ENCODE measurements at places on chromosomes 1 and 21.

DNA sequence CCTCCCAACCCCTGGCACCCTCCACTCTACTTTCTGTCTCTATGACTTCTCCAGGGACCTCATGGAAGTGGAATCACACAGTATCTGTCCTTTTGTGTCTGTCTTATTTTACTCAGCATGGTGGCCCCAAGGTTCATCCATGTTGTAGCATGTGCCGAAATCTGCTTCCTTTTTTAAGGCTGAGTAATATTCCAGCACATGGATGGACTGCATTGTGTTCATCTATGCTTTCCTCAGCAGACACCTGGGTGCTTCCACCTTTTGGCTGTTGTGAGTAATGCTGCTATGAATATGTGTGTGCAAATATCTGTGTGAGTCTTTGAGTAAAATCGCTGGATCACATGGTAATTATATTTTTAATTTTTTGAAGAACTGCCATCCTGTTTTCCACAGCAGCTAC, 1.6 kb upstream of the PFKL start:
- no peak for DNase-seq

- DNase-seq = no peak
Measured at GRCh38 chr21:29056538-29057050, 16.9 kb downstream of the CCT8 start.

DNA sequence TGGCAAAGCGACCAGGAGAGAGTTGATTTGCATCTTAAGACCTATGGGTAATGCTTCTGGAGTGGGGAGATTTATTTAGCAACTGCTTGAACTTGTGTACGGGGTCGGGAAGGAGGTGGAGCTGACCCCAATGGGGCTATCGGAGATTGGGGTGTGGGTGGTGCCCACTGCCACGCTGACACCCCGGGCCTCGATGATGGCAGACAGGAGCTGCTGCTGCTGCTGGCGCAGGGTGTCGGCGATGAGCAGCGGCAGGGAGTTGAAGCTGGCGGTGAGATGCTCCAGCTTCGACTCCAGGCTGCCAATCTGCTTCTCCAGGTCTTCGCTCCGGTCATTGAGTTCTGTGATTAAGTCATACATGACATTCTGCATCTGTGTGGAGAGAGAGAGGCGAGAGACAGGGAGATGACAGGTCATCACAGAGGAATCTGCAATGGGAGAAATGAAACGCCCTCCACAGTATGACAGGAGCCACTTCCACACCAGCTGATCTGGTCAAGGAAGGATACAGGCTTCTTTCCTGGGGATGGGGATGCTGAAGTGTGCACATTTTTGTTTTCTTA, 100.0 kb upstream of the ADAR start:
- DNase-seq = no peak

- DNase-seq = no peak
Measured at GRCh38 chr1:90841473-90841872, 124.4 kb upstream of the BARHL2 start.

DNA sequence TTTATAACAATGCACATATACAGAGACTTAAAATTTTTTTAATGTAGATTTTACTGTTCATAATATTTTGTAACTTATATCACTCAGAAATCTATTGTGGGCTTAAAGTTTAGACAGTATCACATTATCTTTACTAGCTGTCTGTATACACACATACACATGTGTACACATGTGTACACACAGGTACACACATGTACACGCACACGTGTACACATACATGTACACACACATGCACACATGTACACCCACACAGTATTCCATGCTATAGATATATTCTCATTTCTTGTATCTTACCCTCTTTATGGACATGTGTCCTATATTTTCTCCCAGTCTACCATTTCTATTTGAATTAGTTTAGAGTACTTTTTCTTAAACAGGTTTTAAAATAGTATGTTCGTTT, 123.3 kb downstream of the USP25 start:
- no peak for DNase-seq

DNA sequence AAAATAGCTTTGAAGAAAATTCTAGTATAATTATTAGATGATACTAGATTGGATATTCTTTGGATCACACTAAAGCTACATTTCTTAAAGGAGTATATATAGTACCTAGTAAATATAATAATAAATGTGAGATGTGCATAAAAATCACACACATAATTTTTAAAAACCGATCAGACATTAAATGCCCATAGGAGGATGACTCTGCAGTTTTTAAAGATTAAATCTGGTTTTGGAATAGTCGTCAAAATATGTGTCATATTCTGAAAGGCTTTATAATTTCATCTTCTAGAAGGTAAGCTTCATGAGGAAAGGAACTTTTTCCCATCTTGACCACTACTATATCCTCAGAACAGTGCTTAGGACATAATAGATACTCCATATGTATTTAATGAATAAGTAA, 169.0 kb downstream of the NRIP1 start:
- DNase-seq = no peak

- DNase-seq = no peak
Measured at GRCh38 chr1:46725736-46726108, 6.8 kb upstream of the EFCAB14 start.

GRCh38 chr1:207883660-207884250, 27.2 kb downstream of the CD34 start:
- DNase-seq = no peak

DNA sequence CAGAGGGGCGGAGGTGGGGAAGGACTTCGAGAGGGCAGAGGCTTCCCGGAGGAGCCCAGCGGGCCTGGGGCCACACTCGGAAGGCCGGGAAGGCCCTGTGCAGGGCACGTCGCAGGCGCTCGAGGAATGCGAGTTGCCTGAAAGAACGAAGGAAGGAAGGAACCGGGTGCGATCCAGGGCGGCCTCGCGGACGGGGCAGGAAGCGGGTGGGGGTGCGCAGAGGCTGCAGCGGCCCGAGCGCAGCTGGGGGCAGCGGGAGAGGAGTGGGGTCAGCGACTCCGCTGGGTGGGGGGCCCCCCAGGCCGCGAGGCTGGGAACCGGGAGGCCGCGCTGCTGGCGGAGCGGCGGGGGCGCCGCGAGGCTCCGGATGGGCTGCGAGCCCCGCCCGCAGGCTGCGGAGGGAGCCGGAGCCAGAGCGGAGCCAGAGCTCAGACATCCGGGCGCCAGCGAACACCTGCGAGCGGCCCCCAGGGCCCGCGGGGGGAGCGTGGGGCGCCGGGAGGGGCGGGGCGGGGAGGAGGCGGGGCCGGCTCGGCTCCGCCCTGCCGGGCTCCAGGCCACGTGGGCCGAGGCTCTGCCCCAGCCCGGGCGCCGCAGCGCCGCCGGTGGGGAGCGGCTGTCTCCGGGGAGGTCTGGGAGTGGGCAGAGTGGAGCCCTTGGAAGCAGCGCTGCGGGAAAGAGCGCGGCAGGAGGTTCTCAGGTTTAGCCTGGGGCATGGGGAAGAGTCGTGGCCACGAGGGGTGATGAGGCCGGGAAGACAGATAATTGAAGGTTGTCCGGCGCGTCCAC, 4.6 kb downstream of the ID3 start:
- peak; percentile 81 for DNase-seq

GRCh38 chr1:246532519-246532918, 25.4 kb upstream of the SMYD3 start:
- DNase-seq = no peak

DNA sequence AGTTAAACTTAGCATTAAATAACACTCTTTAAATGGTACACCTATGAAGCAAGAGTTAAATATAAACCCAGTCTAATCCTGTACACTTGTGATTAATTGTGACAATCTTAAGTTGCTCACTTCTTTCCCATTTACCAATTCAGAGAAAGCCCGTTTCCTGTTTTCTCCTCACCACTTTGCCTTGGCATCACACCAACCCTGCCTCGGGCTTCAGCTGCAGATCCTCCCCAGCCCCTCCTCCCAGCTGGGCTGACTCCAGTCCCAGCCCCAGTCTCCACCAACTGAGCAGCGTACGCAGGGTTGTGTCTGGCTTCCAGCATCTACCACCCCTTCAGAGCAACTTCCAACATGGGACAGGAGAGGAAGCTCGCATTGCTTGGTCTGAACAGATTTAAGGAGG, 4.1 kb downstream of the PYCR2 start:
- DNase-seq = no peak

DNA sequence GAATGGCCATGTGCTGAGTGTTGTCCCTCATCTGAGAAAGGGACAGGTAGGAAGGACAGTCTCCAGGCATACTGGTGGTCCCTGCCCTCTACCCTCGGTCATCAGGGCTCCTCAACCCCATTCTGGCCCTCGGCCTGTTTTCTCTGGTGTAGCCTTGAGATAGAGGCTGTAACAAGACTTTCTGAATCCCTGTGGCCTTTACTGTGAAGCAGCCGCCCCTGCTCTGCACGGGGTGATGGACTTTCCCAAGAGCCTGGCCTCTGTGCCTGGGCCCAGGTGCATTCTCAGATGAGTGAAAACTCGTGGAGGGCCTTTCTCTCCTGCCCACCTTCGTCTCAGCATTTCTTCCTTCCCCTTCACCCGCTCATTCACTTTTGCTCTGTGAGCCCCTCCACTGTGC, 3.0 kb upstream of the CASQ1 start:
- DNase-seq = no peak

DNA sequence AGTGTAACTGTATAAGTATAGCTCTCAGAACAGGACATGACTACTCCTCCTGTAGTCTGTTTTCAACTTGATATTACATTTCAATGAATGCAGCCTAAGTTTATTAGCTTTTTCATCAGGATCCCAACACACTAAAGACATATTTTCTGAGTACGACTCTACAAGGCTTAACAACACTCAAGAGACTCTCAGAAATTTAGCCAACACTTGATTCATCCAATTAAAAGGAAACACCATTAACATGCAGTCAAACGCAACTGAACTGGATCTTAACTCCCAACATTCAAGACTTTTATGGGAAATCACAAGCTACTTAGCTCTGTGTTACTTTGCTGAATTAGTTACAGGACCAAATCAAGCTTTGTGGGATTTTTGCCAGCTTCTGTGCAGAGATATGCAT, 65.2 kb upstream of the SGIP1 start:
- DNase-seq = no peak

DNA sequence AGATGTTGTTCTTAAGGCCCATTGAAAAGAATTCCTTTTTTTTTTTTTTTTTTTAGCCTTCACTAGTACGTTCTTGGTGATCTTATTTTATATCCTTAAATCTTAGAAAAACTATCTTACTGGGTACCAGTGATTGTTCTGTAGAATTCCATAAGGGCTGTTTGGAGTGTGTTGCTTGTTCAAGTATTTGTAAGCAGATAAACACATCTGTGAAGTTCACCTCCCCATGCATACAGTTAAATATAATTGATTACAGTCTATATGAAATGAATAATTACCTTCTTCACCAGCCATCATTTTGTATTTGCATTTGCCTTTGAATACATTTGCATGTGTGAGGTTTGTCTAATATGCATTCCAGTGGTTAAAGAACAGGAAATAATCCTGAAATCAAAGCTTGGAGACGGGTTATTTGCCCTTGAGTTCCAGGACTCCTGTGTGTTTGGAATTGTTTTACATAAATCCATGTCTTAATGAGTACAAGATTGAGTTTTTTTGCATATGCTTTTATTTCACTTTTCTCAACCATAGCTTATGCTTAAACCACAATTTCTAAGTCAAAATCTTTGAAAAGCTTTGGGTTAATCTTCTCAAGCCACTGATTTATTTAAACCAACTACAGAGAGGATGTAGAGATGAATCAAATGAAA, 73.1 kb downstream of the VPS13D start:
- no peak for DNase-seq

- no peak for DNase-seq
Measured at GRCh38 chr1:206924592-206925105, 2.9 kb upstream of the FCMR start.

DNA sequence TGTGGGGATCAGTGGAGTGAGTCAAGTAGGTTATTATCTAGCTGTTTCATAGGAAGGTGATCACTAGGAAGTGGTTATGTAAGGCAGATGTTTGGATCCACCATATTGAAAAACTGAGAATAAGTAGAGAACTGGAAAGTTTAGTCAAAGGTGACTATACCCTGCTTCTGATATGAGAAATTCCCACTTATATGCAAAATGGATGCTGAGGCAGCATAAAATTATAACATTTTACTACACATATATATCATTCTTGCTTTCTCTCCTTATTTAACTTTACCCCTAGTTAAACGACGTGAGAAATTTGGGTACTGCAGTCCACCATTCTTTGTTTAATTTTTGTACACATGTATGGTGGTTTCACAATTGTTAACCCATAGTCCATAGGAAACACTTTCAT, 142.4 kb downstream of the ADGRL4 start:
- DNase-seq = no peak

GRCh38 chr1:65108025-65108642, 39.9 kb upstream of the AK4 start:
- DNase-seq = no peak

DNA sequence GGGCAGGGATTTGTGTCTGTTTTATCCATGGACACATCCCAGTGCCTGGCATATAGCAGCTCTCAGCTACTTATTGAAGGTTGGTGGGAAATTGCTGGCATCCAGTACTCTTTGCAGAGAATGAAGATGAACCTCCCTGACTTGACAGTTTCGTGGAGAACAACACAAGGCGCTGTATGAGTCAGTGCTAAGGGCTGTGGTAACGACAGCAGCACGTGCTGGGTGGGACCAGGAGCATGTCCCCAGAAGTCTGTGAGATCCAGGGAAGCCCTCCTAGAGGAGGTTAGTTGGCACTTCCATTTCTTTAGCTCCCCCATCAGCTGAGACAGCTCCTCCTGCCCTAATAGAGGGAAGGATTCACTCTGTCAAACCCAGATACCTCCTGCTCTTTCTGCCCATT, 25.9 kb upstream of the IL19 start:
- no peak for DNase-seq

- no peak for DNase-seq
Measured at GRCh38 chr1:117828201-117828600, 101.2 kb downstream of the GDAP2 start.

GRCh38 chr1:90336552-90337324, 341.8 kb downstream of the ZNF326 start:
- DNase-seq = no peak

- no peak for DNase-seq
Measured at GRCh38 chr1:1168451-1169411, 4.9 kb upstream of the TTLL10 start.

- no peak for DNase-seq
Measured at GRCh38 chr21:38507374-38507942, 9.2 kb upstream of the ERG start.

GRCh38 chr1:108816049-108816893, 40.6 kb downstream of the AKNAD1 start:
- no peak for DNase-seq

DNA sequence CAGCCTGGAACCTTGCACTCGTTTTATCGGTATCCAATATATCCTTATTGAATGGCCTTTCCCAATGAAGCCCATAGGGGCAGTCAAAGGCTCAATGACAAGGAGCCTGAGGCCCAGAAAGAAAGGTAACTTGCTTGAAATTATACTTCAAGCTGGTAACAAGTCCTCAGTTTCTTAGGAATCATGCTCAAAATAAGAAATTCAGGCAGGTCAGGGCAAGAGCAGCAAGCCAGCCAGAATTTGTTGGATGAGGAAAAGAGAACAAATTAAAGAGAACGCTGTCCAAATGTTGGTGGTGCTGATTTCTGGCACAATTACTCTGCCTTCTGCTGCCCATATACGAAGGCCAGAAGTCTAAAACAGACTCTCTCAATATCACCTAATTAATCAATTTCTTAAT, 77.6 kb downstream of the DDX20 start:
- no peak for DNase-seq

Data from stimulated activated CD4-positive, alpha-beta T cell treated with anti-CD3 and anti-CD28 coated beads, Interleukin-4, amount 100 ng/mL, for 1 hour (primary cell).